ENCODE measurements at places on chromosomes 5 and 9.

GRCh38 chr9:131812116-131812790 lies 72.4 kb upstream of the RAPGEF1 start:
- no peak for DNase-seq

DNA sequence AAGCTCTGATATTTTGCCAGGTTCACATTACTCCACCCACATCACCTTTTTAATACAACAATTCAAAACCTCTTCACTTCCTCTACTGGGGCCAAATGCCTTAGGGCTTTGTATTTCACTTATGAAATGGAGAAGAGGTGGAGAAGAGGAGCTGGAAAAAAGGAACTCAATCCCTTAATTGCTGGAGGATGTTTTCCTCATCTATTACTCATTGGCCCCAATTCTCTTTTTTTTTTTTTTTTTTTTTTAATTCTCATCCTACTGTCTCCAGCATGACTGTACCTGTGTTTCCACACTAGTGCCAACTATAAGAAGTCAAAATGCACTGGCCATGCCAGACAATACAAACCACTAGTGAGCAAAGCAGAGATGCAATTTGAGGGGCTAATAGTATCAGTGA lies 20.9 kb downstream of the FAM13B start:
- no peak for DNase-seq

DNA sequence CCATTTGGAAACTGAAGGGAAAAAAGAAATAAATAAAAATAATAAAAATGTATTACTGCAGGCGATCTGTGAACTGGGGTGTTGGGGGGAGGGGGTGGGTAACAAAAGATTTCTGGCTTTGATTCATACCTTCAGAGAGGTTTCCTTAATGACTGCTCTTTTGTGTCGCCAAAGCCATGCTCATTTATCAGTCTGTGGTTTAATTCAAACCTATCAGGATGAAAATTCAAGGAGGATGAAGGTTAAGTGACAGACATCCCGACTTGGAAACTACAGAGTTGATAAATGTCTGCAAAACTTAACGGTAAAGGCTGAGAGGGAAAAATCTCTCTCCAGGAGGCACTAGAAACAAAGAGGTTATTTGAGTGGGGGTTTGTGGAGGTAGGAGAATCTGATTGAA lies 278.2 kb downstream of the PSAT1 start:
- DNase-seq: no peak

- DNase-seq: no peak
Observed at GRCh38 chr5:31231177-31231838, 37.8 kb downstream of the CDH6 start.

- DNase-seq: no peak
Observed at GRCh38 chr9:4701526-4701925, 22.2 kb downstream of the CDC37L1 start.

- no peak for DNase-seq
Observed at GRCh38 chr9:34465468-34465867, 6.9 kb downstream of the DNAI1 start.

DNA sequence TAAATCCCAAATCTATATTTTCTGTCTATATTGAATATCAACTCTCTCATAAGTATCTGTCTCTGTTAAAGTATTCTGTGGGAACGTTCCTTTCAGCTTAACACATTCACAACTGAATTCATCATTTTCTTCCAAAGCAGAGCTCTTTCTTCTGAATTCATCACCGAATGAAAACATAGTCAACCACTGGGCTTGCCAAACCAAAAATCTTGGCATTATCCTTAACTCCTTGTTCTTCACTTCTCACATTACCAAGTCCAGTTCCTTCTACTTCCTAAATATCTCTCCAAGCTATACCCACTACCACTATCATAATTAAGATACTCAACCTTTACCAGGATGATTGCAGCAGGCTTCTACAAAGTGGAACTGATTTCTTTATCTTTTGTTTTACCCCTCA lies 559.8 kb downstream of the MAT2B start:
- no peak for DNase-seq

DNA sequence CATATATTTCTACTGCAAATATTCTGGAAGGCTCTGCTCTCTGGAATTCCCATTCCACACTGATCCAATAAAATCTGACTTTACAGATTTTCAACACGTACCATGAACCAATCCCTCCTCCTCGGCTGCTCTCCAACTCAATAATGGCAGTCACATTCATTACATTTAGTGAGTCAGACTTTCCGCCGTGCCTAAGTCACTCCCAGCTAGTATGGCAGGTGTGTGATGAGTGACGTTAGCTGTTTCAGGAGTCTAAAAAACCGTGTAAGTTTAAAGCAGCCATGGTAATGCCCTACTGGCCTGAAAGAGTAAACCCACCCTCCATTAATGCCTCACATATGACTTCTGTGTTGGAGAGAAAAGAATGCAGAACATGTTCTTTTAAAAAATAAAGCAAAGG lies 3.3 kb downstream of the FBN2 start:
- DNase-seq: no peak

GRCh38 chr5:107134931-107135330 lies 535.8 kb downstream of the EFNA5 start:
- DNase-seq: no peak

Data from naive thymus-derived CD4-positive, alpha-beta T cell (primary cell).